ENCODE measurements at places on chromosomes 12 and 14.

- ATAC-seq = no peak
- H3K36me3 ChIP-seq = no peaks in the 10 kb centered on the region
- H3K27me3 ChIP-seq = no peaks in the 10 kb centered on the region
Measured at GRCh38 chr14:61563162-61563511, 132.2 kb upstream of the HIF1A start.

DNA sequence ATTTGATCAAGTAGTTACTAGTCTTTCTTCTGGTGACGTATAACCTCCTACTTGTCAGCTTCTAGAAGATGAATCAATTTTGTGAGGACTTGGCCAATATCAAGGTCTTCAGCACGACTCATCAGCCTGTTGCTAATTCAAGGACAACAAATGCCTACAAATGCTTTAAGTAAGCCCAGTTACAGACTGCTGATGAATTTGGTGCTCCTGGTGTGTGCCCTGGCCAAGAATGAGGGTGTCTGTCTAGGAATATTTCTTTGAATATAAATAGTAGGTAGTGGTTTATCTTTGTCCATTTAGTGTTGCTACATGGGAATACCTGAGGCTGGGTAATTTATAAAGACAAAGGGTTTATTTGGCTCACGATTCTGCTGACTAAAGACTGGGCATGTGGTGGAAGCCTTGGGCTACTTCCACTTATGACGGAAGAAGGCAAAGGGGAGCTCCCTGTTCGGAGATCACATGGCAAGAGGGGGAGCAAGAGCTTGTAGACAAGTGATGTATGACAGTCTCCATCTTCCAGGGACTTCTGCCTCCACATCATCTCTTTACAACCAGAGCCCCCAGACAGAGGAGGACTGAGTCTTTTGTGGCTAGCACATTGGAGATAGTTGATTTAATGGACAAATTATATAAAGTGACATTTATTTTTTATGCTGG lies 180.2 kb downstream of the CRADD start:
- no peak overlapping the region for H3K27ac ChIP-seq
- no peaks in the 10 kb centered on the region for H3K4me1 ChIP-seq
- peaks cover 20% of the 10 kb centered on the region for H3K36me3 ChIP-seq
- no peaks in the 10 kb centered on the region for H3K27me3 ChIP-seq
- no peak for ATAC-seq

DNA sequence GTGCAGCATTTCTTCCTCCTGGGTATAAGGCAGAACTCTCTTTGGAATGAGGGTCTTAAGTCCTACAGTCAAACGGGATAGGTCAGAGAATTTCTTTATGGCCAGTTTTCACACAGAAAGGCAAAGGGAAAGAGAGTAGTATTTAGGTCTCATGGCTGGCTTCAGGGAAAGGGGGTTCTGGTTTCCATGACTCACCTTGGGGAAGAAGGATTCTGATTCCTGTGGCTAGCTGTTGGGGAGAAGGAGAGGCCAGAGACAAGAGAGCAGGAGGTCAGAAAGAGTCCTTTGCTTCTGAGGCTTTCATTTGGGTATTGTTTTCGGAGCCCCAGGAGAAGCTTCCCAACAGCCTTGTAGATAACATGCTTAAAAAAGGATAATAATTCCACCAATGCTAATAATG lies 332.5 kb downstream of the NPAS3 start:
- H3K27me3 ChIP-seq = no peaks in the 10 kb centered on the region
- no peak overlapping the region for H3K4me3 ChIP-seq
- ATAC-seq = no peak
- H3K36me3 ChIP-seq = no peaks in the 10 kb centered on the region
- no peak overlapping the region for H3K27ac ChIP-seq
- H3K4me1 ChIP-seq = no peaks in the 10 kb centered on the region

- H3K4me1 ChIP-seq = no peaks in the 10 kb centered on the region
- no peak overlapping the region for H3K4me3 ChIP-seq
- no peak overlapping the region for H3K27ac ChIP-seq
- no peaks in the 10 kb centered on the region for H3K36me3 ChIP-seq
Measured at GRCh38 chr12:30457621-30458289, 237.9 kb downstream of the IPO8 start.

DNA sequence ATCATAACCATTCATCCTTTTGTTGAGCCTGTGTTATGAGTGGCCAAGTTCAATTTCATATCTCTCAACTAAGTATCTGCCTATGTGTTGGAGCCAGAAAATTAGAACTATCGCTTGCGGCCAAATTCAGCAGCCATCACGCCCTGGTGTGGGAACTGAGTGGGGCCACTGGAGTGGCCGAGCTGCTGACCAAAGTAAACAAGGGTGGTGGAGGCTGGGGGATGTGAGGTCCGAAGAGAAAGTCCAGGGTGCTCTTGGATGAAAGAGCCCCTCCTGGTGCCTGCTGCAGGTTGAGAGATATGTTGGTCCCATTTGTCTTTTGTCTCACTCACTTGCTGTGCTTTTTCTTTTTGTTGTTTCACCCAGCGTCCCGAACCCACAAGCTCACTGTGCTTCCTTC lies 14.9 kb downstream of the ADGRD1 start:
- no peak overlapping the region for H3K4me3 ChIP-seq
- peaks cover 8% of the 10 kb centered on the region for H3K4me1 ChIP-seq
- peaks cover 75% of the 10 kb centered on the region for H3K27me3 ChIP-seq
- no peak for ATAC-seq
- no peak overlapping the region for H3K27ac ChIP-seq
- H3K36me3 ChIP-seq = no peaks in the 10 kb centered on the region

GRCh38 chr12:40335991-40336390 lies 111.2 kb downstream of the LRRK2 start:
- no peak overlapping the region for H3K4me3 ChIP-seq
- H3K27ac ChIP-seq = no peak overlapping the region
- no peaks in the 10 kb centered on the region for H3K4me1 ChIP-seq
- no peak for ATAC-seq

GRCh38 chr14:91113829-91114078 lies at the start of gene DGLUCY:
Gene DGLUCY, plus strand, starts transcription at chr14:91114073. Its CDS starts 46,222 bp downstream, at chr14:91160295.
- H3K4me1 ChIP-seq = peaks cover 65% of the 10 kb centered on the region
- peak within 1 kb of the TSS; percentile 90 for H3K4me3 ChIP-seq
- H3K27ac ChIP-seq = peak within 1 kb of the TSS; percentile 98
- no peaks in the 10 kb centered on the region for H3K27me3 ChIP-seq
- peaks cover 19% of the 10 kb centered on the region for H3K36me3 ChIP-seq

DNA sequence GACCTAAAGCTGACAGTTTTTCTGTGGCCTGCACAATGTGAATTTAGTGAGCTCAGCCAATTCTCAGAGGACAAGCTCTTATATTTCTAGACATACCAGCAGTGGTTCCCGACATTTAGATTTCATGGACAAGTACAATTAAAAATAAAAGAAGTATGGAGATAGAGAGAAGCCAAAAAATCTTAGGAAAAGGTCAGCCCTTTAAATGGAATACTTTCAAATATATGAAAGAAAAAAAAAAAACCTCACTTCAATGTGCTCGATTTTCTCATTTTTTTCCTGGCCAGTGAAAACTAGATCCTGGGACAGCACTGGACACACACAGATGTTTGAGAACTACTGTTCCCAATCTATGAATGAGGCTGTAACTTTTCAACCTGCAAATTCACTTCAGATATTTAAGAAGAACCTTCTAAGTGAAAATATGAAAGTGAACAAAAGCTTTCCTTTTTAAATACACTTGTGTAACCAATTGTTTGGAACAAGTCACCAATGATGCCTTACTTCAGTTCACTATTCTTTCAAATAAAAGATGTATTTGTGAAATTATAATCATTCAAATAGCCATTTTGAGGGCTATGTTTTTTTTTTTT lies 109.4 kb downstream of the SLC38A1 start:
- H3K4me3 ChIP-seq = no peak overlapping the region
- peaks cover 7% of the 10 kb centered on the region for H3K4me1 ChIP-seq
- no peaks in the 10 kb centered on the region for H3K27me3 ChIP-seq

DNA sequence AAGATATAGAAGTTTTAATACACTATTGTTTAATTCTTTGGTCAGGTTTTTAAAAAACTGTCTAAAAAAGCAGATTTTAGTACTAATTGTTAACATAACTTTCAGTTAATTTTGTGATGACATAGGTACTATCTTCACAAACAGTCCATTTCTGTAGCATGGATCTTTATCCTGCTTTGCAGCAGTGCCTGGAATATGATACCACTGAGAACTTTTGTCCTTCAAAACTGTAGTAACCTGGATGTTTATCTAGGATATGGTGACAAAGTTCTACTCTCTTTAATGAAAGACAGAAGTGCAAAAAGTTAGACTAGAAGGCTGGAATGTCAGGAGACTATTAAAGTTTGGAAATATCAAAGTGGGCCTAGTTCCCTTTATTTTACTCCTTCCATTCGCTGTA lies 159.9 kb downstream of the SYNE2 start:
- ATAC-seq = no peak
- H3K36me3 ChIP-seq = peaks cover 6% of the 10 kb centered on the region
- no peak overlapping the region for H3K4me3 ChIP-seq
- no peaks in the 10 kb centered on the region for H3K4me1 ChIP-seq
- no peak overlapping the region for H3K27ac ChIP-seq

DNA sequence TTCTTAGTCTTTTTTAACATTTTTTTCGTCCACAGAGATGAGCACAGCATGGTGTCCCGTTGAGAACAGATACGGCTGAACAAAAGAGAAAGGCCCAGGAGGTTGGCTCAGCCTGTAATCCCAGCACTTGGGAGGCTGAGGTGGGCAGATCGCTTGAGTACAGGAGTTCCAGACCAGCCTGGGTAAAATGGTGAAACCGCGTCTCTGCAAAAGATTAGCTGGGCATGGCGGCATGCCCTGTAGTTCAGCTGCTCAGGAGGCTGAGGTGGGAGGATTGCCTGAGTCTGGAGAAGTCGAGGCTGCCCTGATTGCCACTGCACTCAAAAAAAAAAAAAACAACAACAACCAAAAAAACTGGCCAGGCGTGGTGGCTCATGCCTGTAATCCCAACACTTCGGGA lies 5.9 kb upstream of the EP400 start:
- H3K27ac ChIP-seq = no peak overlapping the region
- peaks cover 12% of the 10 kb centered on the region for H3K4me1 ChIP-seq
- ATAC-seq = no peak
- H3K36me3 ChIP-seq = peaks cover 47% of the 10 kb centered on the region
- H3K4me3 ChIP-seq = no peak overlapping the region
- H3K27me3 ChIP-seq = no peaks in the 10 kb centered on the region

- peaks cover 63% of the 10 kb centered on the region for H3K4me1 ChIP-seq
- H3K27me3 ChIP-seq = no peaks in the 10 kb centered on the region
- peak overlapping the region; percentile 88 for H3K27ac ChIP-seq
- H3K36me3 ChIP-seq = no peaks in the 10 kb centered on the region
- H3K4me3 ChIP-seq = peak overlapping the region; percentile 53
Measured at GRCh38 chr12:31749024-31749704, 20.3 kb upstream of the AMN1 start.

DNA sequence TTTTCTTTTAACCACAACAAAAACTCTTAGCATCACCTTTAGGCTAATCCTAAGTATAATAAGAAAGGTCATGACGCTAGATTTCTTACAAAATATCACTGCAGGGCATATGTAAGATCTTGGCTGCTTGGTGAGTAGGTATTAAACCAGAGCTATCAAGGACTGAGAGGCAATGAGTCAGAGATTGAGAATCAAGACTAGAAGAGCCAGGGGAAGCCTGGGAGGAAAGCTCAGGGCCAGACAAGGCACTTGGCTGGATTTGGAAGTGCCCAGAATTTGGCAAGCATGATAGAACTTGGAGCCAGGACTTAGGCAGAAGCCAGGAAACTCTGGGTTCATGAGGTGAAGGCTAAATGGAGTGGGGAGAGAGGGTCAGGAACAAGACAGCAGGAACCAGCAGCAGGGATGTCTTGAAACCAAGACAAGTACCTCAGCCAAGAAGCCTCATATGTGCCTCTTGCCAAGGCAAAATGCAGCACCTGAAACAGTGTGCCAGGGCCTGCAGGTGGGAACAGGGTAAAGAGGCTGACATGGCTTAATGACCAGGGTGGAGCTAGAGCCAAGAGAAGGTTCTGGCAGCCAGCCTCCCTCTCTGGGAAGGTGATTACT lies 49.9 kb downstream of the PTHLH start:
- ATAC-seq = peak; percentile 20
- peaks cover 11% of the 10 kb centered on the region for H3K27me3 ChIP-seq
- H3K27ac ChIP-seq = no peak overlapping the region
- H3K4me1 ChIP-seq = no peaks in the 10 kb centered on the region
- H3K36me3 ChIP-seq = no peaks in the 10 kb centered on the region

DNA sequence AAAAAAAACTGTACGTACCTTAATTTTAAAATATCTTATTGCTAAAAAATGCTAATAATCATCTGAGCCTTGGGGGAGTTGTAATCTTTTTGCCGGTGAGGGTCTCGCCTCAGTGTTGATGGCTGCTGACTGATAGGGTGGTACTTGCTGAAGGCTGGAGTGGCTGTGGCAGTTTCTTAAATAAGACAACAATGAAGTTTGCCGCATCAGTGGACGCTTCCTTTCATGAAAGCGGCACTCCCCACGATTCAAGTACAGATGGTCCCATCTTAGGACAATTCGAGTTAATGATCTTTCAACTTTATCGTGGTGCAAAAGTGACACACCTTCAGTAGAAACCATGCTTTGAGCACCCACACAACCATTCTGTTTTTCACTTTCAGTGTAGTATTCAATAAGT lies 7.6 kb upstream of the PLD4 start:
- ATAC-seq = no peak
- H3K27me3 ChIP-seq = no peaks in the 10 kb centered on the region
- no peaks in the 10 kb centered on the region for H3K36me3 ChIP-seq
- peaks cover 11% of the 10 kb centered on the region for H3K4me1 ChIP-seq

- no peak for ATAC-seq
- peaks cover 31% of the 10 kb centered on the region for H3K4me1 ChIP-seq
- H3K27me3 ChIP-seq = no peaks in the 10 kb centered on the region
- H3K27ac ChIP-seq = no peak overlapping the region
- H3K36me3 ChIP-seq = peaks cover 84% of the 10 kb centered on the region
- no peak overlapping the region for H3K4me3 ChIP-seq
Measured at GRCh38 chr12:53464685-53465418, 12.9 kb downstream of the PCBP2 start.

GRCh38 chr12:62375603-62376002 lies 91.0 kb upstream of the MON2 start:
- H3K27me3 ChIP-seq = no peaks in the 10 kb centered on the region
- H3K4me3 ChIP-seq = no peak overlapping the region
- ATAC-seq = no peak
- H3K27ac ChIP-seq = no peak overlapping the region

- no peak overlapping the region for H3K27ac ChIP-seq
- ATAC-seq = no peak
- no peak overlapping the region for H3K4me3 ChIP-seq
- peaks cover 9% of the 10 kb centered on the region for H3K27me3 ChIP-seq
- H3K4me1 ChIP-seq = peaks cover 13% of the 10 kb centered on the region
- H3K36me3 ChIP-seq = peaks cover under 1% of the 10 kb centered on the region
Measured at GRCh38 chr14:71240866-71241520, 333.7 kb downstream of the PCNX1 start.

GRCh38 chr12:91326058-91327027 lies 143.7 kb upstream of the DCN start:
- H3K4me3 ChIP-seq = no peak overlapping the region
- no peaks in the 10 kb centered on the region for H3K36me3 ChIP-seq
- no peaks in the 10 kb centered on the region for H3K4me1 ChIP-seq
- H3K27me3 ChIP-seq = peaks cover 8% of the 10 kb centered on the region
- no peak overlapping the region for H3K27ac ChIP-seq
- ATAC-seq = no peak

Data from stimulated activated memory B cell treated with anti-CD40 and anti-IgM and Interleukin-4, amounts not matched to agents 10 μg/mL and 1 μg/mL and 100 μg/mL, for 72 hours (primary cell).